NCI-H1930 (cell line): ENCODE measurements at places on chromosomes 1 and 21.

DNA sequence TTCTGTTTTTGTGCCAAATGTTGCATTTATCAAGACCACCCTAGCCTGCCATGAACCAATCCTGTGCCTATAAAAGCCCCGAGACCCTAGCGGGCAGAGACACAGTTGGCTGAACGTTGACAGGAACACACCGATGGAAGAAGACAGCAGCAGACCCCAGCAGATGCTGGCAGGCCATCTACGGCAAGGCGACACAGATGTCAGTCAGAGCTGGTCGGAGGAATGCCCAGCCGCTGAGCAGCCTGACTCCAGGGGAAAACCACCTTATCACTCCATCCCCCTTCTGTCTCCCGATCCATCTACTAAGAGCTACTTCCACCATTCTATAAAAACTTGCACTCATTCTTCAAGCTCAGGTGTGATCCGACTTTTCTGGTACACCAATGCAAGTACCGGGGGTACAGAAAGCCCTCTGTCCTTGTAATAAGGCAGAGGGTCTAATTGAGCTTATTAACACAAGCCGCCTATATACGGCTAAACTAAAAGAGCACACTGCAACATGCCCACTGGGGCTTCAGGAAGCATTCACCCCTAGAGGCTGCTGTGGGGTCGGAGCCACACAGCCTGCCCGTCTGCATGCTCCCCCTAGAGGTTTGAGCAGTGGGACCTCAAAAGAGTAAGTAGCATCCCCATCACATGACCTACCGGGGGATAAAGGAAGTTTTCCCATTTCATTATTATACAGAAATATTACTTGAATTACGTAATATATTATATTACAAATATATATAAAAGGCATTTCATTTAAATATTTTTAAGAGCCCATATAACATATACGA is 1156.3 kb upstream of the B3GALT2 start:
- DNase-seq, result no peak

DNA sequence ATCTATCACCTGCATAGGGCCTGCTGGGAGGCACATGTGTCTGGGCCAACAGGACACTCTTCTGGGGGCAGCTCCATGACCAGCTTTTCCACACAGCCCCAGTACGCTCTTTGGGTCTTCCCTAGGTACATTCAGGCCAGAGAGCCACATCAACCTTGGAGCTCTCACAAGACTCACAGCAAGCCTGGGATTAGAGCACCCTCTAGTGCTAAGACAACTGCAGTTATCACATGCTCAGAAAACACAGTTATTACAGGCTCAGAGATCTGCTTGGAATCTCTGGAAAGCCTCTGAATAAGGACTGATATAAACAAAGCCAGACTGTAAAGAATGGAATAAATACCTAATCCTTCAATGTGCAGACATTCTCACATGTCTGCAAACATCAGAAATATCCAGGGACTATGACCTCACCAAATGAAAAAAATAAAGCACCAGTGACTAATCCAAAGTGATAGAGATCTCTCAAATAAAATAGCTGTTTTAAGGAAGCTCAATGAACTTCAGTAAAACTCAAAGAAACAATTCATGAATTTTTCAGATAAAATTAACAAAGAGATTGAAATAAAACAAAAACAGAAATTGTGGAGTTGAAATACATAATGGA is 563.9 kb upstream of the NR5A2 start:
- DNase-seq, result no peak

- no peak for DNase-seq
Observed at GRCh38 chr1:87333692-87334347, 5.1 kb downstream of the LMO4 start.

DNA sequence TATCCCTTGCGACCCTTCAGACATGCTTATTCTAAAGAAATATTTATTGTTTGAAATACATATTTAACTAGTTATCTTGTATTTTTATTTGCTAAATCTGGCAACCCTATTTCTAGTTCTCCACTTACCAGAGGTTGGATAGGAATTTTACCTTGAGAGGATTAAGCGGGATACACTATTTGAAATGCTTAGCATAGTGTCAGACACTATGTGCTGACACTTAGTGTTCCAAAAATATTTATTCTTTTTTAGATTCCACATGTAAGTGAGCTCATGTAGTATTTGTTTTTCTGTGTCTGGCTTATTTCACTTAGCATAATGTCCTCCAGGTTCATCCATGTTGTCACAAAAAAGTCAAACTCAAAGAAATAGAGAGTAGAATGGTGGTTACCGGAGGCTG is 78.7 kb downstream of the NTMT2 start:
- no peak for DNase-seq
